ENCODE measurements at places on chromosomes 16 and 17.
A peak's percentile ranks its signal among the peaks of the same experiment; 100 is the strongest.

DNA sequence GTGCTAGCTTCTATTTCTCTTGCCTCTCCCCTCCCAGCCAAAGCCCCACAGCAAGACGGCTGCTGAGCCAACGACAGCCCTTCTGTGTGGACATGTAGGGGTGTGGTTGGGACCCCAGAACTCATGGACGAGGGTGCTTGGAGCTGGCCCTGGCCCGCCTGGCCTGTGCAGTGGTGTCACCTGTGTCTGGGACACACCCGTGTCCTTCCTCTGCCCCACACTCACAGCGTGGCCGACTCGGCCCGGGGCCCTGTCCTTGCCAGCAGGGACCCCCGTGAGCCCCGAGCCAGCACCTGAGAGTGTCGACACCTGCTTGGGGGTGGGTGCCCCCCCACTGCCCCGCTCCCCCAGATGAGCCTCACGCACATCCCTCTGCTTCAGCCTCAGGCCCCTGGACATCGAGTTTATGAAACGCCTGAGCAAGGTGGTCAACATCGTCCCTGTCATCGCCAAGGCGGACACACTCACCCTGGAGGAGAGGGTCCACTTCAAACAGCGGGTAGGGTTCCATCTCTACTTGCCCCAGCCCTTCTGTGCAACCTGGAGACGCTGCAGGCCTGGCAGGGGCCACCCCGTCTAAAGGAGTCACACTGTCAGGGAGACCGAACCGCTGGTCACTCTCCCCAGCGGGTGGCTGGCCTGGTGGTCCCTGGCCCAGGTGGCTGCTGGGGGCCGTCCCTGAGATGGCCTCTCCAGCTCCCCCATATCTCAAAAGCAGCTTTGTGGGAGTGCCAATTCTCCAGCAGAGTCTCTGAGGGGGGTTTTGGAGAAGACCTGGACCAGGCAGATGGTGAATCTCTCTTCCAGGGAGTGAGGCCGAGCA, 349.8 kb downstream of the SEC14L1 start:
- DNase-seq, result no peak

DNA sequence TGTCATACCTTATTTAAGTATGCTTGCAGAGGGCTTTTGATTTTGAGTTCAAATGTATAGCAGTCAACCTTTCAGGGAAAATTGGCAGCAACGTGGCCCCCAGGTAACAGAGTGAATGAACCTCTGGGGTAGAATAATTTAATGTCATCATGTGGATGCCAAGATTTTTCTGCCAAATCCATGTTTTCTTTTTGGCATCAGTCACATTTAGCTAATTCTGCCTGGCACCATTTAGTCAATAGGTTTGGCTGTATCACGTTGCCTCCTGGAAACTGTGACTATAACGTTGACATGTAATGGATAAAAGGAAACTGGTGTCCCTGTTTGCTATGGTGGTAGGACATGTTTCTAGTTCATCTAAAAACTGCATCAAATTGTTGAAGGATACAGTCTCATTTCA, 115.5 kb downstream of the HS3ST2 start:
- DNase-seq, result no peak

DNA sequence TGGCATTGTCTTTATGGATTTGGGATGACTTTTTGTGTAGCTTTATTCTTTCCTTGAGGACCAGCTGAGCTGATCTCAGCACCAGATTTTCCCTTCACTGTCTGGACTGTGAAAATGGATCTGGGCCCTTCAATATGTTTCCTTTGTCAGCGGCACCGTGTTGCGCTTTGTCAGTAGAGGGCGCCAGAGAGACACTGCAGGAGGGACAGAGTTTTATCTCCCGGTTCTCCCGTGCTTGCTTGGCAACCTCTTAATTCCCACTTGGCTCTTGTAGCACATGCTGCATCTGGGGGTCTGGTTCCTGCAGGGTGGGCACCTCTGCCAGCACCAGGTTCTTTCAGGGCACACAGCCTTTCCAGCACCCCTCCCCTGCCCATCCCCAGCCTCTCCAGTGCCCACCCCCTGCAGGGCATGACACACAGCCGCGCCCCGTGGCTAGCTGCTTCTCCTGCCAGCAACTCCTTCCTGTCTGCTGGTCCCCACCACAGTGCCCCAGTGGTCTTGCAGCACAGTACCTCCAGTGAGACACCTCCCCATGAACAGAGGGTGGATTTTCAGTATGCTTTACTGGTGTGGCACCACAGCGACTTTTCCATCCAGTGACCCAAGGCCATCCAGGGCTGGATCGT, 19.6 kb downstream of the OR1D5 start:
- DNase-seq, result peak; percentile 42

DNA sequence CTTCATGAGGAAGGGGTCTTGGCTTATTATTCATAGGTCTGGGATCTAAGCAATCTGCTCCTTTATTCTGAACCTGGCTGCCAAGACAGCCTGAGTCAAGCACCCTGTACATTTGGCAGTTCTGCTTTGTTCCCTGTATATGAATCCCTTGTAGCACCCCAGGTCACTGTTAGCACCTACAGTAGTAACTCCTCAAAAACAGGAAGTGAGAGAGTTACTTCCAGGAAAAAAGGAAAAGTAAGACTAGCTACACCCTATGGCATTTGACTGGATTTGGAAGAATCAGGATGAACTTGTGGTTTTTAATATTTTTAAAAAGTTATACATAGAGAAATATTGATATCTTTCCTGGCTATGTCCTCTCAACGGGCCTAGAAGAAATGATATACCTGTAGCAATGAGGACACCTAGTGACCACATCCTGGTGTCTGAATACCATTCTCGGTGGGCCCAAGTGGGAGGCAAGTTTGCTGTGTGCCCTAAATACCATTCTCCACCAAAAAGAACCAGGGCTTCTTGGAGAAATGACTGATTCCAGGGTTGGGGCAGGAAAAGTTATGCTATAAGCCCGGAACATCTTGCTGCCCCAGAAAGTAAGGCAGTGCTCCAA, 9.9 kb downstream of the ANKRD40 start:
- no peak for DNase-seq

DNA sequence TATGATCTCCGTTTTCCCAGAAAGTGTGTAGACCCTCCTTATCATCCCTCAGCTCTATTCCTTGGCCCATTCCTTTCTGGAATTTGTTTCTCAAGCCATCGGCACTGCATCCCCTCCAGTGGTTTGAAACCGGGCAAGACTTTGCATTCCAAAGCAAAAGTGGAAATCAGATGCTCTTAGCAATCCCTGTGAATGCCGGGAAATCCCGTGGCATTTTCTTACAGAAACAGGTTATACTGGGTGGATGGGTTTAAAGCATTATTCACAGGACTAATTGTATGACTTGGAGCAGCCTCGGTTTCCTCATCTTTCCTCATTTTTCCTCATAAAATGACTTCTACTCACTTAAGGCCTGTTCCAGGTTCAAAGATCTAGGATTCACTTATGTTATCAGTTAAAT, 52.0 kb downstream of the MAP2K6 start:
- DNase-seq, result no peak

GRCh38 chr16:68298907-68299561, 11.7 kb downstream of the SLC7A6OS start:
- no peak for DNase-seq

- DNase-seq, result no peak
Observed at GRCh38 chr17:45145035-45145389, 3.3 kb upstream of the HEXIM1 start.

DNA sequence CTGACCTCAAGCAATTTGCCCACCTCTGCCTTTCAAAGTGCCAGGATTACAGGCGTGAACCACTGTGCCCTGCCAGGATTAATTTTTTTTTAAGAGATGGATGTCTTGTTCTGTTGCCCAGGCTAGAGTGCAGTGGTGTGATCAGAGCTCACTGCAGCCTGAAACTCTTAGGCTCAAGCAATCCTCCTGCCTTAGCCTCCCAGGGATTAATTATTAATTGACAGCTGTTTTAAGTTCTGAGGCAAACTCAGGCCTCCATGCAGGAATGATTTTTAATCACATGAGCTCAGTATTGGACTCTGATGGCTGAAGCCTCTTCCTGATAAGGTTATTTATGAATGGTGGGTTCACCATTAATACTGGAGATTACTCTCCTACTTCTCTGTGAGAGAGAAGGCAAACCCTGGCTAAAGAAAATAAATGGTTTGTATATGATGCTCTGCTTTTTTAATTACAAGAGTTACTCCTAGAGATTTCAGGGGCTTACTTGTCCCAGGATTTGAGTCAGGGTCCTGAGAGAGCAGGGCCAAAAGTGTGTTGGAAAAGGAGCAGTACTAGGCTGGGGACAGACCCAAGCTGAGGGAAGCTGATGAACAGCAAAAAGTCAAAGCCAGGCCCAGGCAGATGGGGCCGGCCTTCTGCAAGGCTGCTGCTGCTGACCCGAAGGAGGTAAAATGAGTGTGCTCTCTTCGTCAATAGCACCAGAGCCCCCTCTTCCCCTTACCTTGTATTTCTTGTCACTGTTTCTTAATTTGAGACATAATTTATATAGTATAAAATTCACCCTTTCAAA, 56.9 kb upstream of the HAS3 start:
- DNase-seq, result no peak

DNA sequence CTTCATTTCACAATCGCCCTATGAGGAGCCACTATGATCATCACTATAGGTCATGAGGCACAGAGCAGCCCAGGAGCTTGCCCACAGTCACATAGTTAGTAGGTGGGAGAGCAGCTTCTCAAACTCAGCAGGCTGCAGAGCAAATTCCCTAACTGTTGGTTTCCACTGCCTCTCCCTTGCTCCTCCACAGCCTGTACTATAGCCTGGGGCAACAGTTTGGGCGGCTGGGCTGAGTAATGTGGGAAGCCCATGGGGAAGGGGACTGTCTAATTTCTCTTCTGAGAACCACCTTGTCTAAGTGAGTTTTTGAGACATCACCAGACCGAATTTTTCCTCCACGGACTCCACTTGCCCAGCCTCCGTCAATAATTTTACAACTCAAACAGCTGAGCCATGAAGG, 73.4 kb upstream of the GPR139 start:
- DNase-seq, result no peak

DNA sequence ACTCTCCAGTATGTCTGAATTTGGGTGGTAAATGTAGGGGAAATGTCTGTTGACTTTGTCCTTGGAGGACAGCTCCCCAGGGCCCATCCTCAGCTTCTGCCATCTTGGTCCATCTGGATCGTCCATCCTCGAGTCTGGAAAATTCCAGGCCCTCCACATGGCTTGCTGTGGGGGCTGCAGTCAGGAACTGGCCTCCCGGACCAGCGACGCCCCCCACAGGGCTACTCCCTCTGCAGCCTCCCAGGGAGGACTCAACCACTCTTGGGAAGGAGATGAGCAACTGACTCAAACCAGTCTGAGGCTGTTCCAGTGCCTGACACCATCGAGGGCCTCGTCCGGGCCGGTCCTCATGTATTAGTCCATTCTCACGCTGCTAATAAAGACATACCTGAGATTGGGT, 5.5 kb upstream of the ZG16B start:
- DNase-seq, result peak; percentile 13

GRCh38 chr17:77460514-77461046, 319.8 kb downstream of the SEC14L1 start:
- peak; percentile 46 for DNase-seq

Data from activated naive CD4-positive, alpha-beta T cell treated with anti-CD3 and anti-CD28 coated beads, Interleukin-2, amount 10 ng/mL, durations not matched to agents 7 days and 5 days (primary cell).